ENCODE measurements at places on chromosomes 12 and 14. TPM values are rescaled to one million over a fixed set of nuclear protein-coding genes. Genes with fewer than 3 reads are reported as not detected.

Gene COX8C
- not detected for polyA plus RNA-seq

Gene CD163L1
- 0.71 TPM for polyA plus RNA-seq

Gene BDKRB2
- polyA plus RNA-seq = 0.40 TPM

Gene PLEKHD1
- polyA plus RNA-seq = not detected

Gene MYH6
- polyA plus RNA-seq = 0.31 TPM

Gene MYO1H
- 0.12 TPM for polyA plus RNA-seq

Gene ATF1
- 25.8 TPM for polyA plus RNA-seq

Gene SLC10A1
- not detected for polyA plus RNA-seq

Gene RHNO1
- polyA plus RNA-seq = 26.1 TPM

Gene TAS2R42
- polyA plus RNA-seq = not detected

Gene CHMP4A
- 105 TPM for polyA plus RNA-seq

Gene IKZF4
- polyA plus RNA-seq = 6.2 TPM

Gene RPL10L
- polyA plus RNA-seq = not detected

Gene ZFHX2
- polyA plus RNA-seq = 0.34 TPM

Gene LRR1
- polyA plus RNA-seq = 4.8 TPM

Gene ENDOU
- polyA plus RNA-seq = 1.6 TPM

Gene WNT5B
- 3.7 TPM for polyA plus RNA-seq

Gene PRICKLE1
- 29.1 TPM for polyA plus RNA-seq

Gene SPTLC2
- polyA plus RNA-seq = 18.4 TPM

Gene ASB2
- 18.8 TPM for polyA plus RNA-seq

Gene CISTR
- polyA plus RNA-seq = not detected

Gene HSPB8
- 14.3 TPM for polyA plus RNA-seq

Gene SIRT4
- 2.8 TPM for polyA plus RNA-seq

Gene MYBPC1
- not detected for polyA plus RNA-seq

Gene FZD10
- polyA plus RNA-seq = 0.41 TPM

Gene PTCSC3
- polyA plus RNA-seq = not detected

Gene GRIP1
- 3.9 TPM for polyA plus RNA-seq

Gene MORN3
- 1.2 TPM for polyA plus RNA-seq

Gene EML5
- 15.8 TPM for polyA plus RNA-seq

Gene ITGA7
- 19.5 TPM for polyA plus RNA-seq

Gene CLEC7A
- polyA plus RNA-seq = 3.4 TPM

Gene TAS2R31
- 0.61 TPM for polyA plus RNA-seq

Gene RAPGEF3
- 68.4 TPM for polyA plus RNA-seq

Gene PPM1H
- 10.9 TPM for polyA plus RNA-seq

Gene TRIM9
- polyA plus RNA-seq = 2.1 TPM

Gene CLSTN3
- 59.2 TPM for polyA plus RNA-seq

Gene POTEG
- polyA plus RNA-seq = not detected

Gene HOXC5
- 2.1 TPM for polyA plus RNA-seq

Gene SLCO1A2
- polyA plus RNA-seq = not detected

Data from ovary (tissue), 10 donors.